T47D (cell line): ENCODE measurements at places on chromosomes 3 and 15.

DNA sequence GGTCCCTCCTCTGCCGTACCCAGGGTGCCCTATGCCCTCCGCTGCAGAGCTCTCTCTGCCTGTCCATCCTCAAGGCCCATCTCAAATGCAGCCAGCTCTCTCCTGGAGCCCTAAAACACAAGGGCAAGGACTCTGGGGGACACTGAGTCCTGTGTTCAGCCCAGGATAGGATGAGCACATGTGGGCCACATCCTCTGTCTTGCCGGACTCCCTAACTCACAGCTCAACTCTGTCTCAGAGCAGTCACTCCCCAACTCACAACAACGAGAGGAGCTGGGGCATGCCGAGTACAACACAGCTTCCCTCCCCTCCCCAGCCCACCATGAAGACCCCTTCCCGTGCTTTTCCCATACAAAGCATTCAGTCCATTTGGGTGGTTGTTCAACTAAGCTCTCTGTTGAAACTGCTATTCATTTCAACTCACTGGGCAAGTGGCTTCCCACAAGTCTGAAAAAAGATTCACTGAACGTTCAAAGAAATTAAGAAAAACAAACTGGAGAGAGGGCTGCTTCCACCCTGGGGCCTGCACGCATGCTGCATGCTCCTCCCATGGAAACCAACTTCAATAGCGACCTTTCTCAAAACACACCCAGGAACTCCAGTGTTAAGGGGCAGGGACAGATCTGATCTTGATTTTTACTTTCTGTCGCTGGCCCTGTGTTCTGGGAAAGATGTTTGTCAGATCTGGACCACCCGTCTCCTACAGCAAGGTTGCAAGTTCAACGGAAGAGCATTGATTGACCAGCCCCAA, 124.3 kb upstream of the IGF1R start:
- no peak for DNase-seq

GRCh38 chr3:175383813-175384212, 524.7 kb downstream of the NAALADL2 start:
- no peak for DNase-seq

- DNase-seq, result no peak
Observed at GRCh38 chr3:112007633-112008032, 8.9 kb downstream of the TAGLN3 start.

DNA sequence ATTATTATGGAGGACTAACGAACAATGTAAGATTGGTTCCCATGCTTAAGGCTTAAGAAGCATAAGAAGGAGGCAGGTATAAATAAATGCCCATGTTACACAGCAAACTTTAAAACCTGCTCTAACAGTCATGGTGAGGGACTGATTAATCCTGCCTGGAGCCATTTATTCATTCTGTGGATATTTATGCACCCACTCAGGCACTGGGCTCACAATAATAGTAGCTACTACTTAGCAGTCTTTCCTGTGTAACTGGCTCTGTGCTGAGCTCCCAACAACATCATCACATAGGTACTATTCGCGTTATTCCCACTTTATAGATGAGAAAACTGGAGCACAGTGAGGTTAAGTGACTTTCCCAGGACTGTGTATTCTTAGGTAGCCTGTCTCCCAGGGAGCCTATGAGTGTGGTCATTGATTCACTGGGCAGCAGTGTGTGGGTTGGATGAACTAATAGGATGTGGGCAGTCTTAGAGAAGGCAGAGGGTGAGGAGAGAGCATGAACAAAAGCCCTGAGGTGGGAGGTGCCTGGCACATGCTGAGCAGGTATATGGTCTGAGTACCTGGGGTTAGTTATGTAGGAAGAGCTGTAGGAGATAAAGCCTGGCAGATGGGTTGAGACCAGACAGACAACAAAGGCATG, 44.1 kb upstream of the UMPS start:
- no peak for DNase-seq

- no peak for DNase-seq
Observed at GRCh38 chr3:18236726-18237125, 188.4 kb downstream of the SATB1 start.

DNA sequence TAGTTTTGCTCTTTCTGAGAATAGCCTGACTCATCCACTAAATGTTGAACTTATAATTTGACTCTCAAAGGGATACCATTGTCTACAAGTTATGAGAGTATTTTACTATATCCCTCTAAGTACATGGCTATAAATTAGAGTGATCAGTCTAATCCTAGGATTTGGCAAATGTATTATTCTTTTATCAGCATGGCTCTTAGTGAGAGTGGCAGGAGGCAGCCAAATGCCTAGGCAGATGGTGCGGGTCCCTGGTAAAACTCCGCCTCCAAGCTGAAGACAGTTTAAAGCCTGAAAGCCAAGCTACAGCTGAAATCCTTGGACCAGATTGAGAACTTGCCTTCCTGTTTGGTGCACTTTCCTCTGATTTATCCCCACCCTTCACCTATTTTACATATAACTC, 631.8 kb downstream of the SQOR start:
- no peak for DNase-seq

GRCh38 chr15:48777645-48778330, 33.1 kb downstream of the CEP152 start:
- no peak for DNase-seq

DNA sequence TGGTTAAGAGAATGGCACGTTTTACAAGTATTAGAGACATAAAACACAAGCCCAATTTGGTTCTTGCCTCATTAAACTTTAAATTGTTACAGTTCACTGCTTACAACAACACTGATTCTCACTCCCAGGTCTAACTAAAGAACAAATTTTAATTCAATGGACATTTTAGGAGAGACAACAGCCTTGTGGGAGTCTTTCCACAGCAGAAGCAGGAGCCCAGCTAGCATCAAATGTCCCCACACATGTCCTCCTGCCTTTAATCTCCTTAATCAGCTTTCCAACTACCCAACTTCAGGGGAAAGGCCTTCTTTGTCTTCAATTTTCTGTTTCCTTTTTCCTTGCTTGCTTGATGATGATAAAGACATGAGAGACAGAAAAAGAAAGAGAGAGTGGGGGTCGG, 287.8 kb upstream of the WNT5A start:
- DNase-seq, result no peak
